GM12865 (cell line): ENCODE measurements at places on chromosomes 11 and 22.
A peak's percentile ranks its signal among the peaks of the same experiment; 100 is the strongest.

DNA sequence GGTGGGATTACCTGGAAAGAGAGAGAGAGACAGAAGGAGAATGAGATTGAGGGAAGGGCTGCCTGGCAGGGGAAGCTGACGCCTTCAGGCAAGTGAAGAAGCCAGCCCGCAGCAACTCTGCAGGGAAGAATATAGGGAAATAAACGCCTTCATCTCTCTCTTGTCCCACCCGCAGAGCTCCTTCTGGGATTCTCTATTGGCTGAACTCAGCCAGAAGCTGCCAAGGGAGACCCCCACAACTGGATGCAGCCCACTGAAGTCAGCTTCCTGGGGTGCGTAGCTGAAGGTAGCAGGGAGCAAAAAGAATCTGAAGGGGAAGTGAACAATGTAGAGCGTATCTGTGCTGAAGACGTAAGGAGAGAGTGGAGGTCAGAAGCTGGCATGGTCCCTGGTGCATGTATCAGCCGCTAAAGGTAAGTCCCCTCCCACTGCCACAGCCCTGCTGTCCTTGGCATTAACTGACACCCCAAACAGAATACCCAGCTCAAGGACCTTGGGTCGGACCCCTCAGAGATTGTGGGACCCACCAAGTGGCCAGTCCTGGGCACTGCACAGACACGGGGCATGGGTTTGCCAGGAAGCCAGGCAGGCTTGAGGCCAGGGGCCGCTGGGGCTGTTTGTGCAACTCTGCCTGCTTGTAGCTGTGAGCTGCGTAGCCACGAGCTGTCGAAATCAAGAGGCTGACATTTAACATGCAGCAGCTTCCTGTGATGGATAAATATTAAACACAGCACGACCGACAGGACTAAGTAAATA, 469.9 kb downstream of the MN1 start:
- no peak for DNase-seq

- no peak for DNase-seq
These were observed 20.8 kb downstream of the RSPH14 start for GRCh38 chr22:23121000-23121421.

DNA sequence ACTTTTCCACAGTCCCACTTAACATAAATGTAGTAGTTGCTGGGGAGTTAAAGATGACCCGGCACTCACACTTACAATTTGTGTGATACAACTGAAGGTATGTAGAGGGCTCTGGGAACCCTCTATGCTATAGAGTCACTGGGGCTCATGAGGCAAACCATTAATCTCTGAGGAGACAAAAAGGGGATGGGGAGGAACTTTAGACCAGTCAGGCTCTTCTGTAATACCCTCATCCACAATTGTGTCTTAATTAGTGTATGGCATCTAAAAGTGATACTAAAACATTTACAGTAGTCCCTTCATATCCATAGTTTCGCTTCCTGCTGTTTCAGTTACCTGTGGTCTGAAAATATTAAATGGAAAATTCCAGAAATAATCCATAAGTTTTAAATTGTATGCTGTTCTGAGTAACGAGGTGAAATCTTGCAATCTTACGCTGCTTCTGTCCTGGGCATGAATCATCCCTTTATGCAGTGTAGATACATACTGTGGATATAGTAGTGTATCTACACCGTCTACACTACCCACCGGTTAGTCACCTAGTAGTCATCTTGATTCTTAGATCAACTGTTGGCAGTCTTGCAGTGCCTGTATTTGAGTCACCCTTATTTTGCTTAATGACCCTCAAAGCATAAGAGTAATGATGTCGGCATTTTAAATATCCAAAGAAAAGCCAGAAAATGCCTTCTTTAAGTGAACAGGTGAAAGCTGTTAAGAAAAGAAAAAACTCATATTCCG, 12.2 kb downstream of the CBL start:
- no peak for DNase-seq

- peak; percentile 14 for DNase-seq
These were observed 3.9 kb downstream of the FDX1 start for GRCh38 chr11:110433393-110434333.

- DNase-seq, result no peak
These were observed 60.7 kb downstream of the DBX1 start for GRCh38 chr11:20099527-20099926.

- DNase-seq, result peak; percentile 47
These were observed 110.5 kb downstream of the ATG16L2 start for GRCh38 chr11:72924568-72925190.

- DNase-seq, result no peak
These were observed 29.0 kb downstream of the TIMP3 start for GRCh38 chr22:32830473-32830872.

DNA sequence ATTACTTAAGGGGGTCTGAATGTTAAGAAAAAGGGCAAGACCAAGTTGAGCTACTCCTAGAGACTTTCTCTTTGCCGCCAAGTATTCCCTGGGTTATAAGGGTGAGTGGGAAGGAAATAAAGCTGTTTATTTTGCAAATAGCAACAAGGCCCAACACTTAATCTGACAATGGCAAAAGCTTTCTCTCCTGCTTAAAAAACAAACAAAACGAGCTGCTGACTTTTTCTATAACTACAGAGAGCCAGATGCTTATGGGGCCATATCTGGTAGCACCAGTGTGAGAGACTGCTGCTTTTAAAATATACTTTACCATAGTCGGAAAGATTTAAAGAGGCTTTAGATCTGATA, 2.3 kb upstream of the KDM2A start:
- no peak for DNase-seq

DNA sequence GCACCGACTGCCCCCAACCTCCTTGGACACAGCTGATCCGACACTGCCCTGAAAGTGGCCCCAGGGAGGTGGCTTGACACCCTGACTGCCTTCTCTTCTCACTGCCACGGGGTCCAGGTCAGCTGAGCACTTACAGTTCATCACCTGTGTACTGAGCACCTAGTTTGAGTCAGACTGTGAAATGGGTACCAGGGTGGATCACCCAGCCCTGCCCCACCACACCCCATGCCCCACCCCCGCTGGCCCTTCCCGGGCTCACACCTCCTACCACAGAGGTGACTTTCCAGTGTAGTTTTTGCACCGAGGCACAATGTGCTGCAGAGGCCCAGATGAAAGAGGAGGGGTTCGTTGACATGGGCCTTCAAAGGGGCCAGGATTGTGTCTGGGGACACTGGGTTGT, 59.5 kb downstream of the PRDM11 start:
- DNase-seq, result no peak

GRCh38 chr22:46963672-46964545, 201.5 kb downstream of the TBC1D22A start:
- no peak for DNase-seq

DNA sequence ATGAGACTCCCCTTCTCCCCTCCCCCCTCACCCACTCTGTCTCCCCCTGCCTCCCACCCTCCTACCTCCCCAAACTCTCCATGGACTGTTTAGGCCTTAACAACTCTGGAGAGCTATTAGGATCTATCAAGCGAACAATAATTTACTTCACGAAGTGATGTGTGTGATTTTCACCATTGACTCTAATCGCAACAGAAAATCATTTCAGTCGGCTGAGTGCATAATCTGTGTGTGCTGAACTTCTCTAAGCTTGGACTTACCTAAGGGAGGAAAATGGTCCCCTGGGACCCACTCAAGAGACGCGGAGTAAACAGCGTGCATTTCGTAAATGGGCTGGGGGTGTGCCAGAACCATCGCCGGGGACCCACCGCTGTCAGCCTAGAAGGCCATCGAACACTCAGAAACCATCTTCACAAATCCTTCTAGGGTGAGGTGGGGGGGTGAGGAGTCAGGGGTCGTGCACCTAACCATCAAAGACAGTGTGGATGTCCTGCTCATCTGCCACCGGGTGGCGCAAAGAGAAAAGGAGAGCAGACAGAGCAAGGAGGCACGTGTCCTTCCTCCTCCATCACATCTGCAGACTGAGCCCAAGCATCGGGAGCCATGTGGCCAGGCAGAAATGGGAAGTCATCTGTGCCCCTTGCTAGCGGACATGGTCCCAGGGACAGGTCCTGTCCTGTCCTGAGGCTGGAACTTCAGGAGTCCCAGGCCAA, 62.1 kb upstream of the NUP50 start:
- peak; percentile 73 for DNase-seq

DNA sequence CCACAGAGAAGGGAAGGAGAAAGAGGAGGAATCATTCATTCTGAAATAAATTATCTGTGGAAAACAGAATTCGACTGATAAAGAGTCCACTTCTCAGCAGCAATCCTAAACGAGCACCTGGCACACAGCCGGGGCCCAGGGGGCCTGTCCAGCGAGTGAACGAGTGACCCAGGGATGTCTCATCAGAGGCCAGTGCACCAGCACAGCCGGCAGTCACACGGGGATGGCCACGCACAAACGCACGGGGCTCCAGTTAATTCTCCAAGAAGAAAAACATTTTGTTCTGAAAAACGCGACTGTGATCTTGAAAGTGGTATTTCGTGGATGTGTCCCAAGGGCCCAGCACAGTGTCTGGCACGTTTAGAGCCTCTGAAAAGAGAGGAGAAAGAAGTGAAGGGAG, 154.6 kb downstream of the BRD1 start:
- DNase-seq, result no peak

DNA sequence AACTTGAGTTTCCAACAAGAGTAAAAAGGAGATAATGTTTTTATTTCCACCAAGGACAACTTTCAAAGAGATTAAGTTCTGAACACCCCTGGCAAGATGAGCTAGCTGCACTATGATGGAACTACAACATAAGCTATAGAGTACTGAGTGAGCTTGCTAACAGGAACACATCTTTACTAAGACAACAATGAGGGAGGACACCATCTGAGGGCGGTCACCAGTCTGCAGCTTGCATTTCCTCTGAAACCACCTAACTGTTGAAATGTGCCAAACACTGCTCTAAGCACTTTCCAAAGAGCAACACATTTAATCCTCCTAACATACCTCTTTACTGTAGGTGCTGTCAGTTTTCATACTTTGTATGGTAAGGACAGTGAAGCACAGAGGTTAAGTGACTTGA, 68.4 kb downstream of the TCF20 start:
- no peak for DNase-seq

- DNase-seq, result no peak
These were observed 1.8 kb downstream of the OPCML start for GRCh38 chr11:133530501-133530835.

DNA sequence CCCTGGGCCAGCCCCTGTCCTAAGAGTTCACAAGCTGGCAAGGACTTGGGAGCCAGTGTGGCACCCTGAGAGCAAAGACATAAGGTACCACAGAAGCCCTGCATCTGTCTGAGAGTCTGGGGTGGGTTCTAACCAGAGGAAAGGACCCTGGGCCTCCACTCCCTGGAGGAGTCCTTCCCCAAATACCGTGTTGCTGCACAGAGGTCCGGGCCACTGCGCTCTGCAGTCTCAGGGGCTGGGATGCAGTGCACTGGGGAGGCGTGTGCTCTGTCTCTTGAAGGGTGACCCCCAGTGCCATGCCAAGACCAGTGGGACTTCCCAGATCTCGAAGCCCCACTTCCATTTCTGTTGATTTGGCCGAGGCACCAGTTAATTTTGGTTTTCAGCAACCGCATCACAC, 4.3 kb upstream of the SH3BP1 start:
- DNase-seq, result no peak

GRCh38 chr22:16776080-16776479, 49.1 kb downstream of the XKR3 start:
- no peak for DNase-seq

- DNase-seq, result no peak
These were observed 845.4 kb downstream of the OPCML start for GRCh38 chr11:132686886-132687285.

- DNase-seq, result no peak
These were observed 59.4 kb upstream of the CHRM4 start for GRCh38 chr11:46450846-46451477.

DNA sequence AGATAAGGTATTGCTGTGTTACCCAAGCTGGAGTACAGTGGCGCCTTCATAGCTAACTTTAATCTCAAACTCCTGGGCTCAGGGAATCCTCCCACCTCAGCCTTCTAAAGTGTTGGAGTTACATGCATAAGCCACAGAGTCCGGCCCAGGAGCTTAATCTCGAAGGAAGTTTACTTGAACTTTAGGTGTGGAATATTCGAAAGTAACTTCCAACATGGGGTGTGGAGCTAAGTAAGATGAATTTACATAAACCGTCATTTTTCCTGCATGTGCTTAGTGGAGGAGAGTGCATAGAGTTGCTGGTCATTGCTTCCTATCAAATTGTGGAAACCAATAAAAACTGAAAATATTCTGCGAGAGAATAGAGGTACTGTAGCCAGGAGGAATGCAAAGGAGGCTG, 1.5 kb downstream of the ATG13 start:
- DNase-seq, result no peak

DNA sequence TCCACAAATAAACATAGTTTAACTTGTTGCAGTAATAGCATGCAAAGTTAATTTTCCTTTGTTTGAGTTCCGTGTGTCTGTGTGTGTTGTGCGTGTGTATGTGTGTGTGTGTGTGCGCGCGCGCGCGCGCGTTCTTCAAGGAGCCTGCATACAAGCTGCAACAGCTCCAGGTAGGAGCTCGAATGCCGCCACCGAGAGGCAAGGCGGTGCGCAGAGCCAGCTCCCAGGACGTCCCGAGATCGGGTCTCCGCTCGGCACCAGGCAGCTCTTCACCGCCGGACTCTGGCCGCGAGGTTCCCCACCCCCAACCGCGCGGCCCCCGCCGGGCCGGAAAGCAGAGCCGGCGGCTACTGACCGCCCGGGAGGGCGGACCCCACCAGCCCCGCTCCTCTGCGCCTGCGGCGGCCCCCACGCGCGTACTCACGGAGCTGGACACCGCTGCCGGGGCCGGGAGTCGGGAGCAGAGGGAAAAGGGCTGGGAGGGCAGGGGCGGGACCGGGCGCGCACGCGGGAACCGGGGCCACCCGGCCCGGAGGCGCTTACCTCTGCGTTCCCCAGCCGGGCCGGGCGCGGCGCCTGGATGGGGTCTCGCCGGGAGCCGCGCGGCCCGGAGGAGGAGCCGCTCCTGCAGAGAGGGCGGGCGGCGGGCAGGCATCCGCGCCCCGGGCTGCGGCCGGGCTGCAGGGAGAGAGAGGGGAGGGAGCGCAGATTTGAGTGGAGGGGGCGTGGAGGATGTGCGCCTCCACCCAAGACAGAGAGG, 40.4 kb upstream of the AKIP1 start:
- DNase-seq, result peak; percentile 68

DNA sequence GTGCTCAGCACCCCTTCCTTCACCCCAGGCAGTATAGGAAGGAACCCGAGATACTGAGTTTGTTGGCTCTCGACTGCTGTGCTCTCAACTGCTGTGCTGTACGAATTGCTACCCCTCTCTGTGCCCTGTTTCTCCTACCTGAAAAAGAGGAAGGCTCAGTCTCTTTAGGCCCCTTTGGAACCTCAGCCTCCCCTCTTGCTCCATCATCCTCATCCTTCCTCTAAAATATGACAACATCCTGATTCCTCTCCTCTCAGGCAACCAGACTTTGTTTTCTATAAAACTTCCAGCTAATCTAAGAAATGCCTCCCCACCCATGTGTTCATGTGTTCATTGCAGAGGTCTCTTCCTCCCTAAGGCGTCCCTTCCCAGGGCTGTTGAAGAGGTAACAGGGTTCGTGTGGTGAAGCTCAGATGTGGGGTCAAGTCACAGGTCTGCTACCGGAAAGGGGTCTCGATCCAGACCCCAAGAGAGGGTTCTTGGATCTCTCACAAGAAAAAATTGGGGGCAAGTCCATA, 35.5 kb upstream of the CD82 start:
- no peak for DNase-seq

GRCh38 chr22:50261615-50262459, at the start of gene MAPK12:
MAPK12 (minus strand) TSS chr22:50261683; CDS start chr22:50261509, 174 bp downstream.
- DNase-seq, result peak; percentile 73
